NCI-H1105 (cell line): ENCODE measurements at places on chromosomes 7 and 10.

DNA sequence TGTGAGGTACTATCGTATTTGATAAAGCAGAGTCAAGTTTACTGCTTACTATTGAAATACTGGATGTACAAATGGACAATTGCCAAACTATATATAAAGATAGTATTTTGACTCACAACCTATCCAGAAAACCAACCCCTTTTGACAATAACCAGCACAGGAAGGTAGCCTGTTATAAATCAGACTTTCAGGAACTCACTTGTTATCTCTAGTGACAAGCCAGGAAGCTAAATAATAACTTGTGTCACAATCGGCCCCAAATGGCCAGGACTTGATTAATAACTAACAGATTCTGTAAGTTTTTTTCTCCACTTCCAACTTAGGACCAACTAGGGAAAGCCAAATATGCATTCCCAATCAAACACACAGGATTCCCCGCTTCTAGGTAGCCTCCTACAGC is 38.8 kb upstream of the SLC35G1 start:
- no peak for DNase-seq

DNA sequence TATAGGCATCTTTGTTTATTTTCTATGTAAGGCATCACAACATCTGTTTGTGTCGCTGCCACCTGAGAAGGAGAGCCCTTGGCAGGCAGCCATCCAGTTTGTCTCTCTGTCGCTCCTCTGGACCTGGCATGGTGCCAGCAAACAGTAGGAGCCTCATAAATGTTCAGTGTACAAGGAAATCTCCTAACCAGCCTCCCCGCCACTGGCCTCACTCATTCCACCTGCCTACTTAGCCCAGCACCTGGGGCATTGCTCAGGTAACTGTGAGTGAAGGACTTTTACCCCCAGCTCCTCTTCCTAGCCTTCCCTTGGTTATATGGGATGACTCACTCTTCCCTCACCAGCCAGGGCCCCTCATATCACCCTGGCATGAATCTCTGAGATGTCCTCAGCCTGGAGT is 61.7 kb upstream of the NPTX2 start:
- peak; percentile 6 for DNase-seq

DNA sequence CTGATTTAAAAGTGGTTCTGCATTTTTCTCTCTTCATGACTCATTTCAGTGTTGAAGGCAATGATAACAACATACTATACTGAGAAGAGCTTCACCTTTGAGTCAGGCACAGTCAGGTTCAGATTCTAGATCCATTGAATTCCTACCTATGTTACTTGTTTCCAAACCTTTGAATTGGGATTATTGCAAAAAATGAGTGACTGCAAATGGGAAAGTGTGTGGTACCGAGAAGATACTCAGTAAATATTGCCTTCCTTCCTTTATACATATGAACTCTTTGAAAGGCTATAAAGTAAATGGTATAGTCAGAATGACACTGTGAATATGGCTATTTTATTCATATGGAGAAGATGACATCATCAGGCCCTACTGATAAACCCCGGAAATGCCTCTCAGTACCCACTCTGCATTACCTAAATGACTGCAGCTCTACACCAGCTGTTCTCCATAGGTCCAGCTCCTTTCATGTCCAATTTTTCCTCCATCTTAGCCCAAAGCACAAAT is 66.7 kb upstream of the FGL2 start:
- DNase-seq, result no peak

DNA sequence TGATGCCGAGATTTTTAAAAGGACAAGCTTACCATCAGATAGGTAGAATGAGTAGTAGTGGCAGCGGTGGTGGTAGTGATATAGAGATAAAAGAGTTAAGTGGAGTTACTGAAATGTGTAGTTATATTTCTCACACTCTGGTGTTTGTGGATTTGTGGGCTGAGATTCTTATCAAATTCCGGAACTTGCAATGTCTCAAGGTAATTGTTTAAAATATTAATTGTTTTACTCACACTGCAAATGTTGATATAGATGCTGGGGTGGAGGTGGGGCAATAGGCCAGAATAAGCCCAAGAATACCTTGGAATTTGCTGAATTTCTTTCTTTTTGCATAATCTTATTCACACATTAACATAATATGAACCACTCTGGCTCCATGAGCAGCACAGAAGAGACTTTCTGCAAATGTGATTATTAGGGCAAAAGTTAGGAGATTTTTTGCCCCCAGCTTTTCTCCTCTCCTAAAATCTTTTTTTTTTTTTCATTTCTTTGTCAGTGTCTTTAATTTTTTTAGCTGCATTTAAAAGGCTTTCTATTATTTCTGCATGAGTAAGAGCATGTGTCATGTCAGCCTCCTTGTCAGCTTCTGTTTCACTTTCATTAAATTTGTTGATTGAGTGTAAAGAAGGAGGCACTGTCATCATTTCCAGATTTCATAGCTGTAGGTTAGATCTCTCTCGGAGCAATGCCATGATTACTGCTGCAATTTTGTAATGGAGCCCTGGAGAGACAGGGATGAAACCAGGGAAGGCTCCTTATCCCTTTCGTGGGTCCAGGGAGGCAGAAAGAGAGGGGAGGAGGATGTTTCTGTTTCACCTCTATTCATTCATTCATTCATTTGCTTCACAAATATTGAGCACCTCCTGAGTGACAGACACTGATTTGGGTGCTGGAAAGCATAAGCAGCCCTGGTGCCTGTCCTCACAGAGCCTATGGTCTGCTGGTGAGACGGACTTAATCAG is 13.1 kb upstream of the SGMS1 start:
- DNase-seq, result no peak

DNA sequence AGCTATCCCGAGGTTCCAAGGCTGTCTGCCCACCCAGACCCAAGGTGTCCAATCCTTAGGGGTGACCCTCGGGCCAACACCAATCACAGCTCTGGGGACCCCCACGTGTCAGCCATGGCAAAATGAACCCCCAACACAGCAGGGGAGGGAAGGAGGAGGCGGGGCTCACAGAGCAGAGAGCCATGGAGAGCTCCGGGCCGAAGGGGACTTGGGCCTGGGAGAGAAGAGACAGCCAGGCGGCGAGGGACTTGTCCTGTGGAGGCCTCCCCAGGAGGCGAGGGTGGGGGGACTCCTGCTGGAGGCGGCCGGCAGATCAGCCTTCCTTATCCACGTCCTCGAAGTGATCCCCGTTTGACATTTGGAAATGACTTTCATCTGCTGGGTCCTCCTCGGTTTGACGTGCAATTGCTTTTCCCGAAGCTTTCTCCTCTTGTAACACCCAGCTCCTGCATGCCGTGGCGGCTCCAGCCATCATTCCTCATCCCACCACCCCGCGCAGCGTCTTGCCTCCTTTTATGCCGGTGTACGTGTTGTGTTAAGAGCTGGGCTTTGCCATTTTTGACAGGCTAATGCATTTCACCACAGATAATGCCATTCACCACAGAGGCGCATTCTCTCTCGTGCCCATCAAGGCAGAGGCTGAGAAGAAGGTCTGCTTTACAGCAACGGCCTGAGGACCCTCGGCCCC is 337.4 kb downstream of the DNAJB6 start:
- DNase-seq, result no peak

DNA sequence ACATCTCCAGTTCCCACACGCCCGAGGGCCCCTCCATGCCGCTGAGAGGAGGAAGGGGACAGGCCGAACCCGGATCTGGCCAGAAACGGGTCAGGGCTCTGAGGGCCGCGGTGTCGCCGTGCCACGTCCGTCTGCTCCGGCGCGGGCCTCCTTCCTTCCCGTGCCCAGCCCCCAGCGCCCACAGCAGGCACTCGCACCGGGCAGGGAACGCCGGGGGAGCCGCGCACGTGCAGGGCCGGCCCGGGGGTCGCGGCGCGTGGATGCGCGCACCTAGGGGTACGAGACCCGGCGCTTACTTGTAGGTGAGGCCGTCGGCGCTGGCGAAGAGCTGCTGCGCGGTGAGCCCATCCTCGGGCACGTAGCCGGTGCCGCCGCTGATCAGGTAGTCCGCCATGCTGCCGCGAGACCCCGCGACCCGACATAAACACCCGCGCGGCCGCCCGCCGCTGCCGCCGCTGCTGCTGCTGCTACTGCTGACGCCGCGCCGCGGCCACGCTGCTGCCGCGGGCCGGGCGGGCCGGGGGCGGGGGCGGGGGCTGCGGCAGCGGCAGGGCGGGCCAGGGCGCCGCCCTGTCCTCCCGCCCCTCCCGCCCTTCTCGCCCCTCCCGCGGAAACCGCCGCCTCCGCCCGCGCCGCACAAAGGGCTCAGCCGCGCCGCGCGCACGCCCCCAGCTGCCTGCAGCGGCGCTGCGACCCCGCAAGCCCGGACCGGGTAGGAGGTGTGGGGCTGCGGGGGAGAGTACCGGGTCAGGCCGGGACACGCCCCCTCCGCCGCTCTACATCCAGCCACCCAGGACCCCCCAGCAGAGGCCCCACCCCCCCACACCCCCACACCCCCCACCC is 4.1 kb downstream of the IMPDH1 start:
- peak; percentile 49 for DNase-seq

DNA sequence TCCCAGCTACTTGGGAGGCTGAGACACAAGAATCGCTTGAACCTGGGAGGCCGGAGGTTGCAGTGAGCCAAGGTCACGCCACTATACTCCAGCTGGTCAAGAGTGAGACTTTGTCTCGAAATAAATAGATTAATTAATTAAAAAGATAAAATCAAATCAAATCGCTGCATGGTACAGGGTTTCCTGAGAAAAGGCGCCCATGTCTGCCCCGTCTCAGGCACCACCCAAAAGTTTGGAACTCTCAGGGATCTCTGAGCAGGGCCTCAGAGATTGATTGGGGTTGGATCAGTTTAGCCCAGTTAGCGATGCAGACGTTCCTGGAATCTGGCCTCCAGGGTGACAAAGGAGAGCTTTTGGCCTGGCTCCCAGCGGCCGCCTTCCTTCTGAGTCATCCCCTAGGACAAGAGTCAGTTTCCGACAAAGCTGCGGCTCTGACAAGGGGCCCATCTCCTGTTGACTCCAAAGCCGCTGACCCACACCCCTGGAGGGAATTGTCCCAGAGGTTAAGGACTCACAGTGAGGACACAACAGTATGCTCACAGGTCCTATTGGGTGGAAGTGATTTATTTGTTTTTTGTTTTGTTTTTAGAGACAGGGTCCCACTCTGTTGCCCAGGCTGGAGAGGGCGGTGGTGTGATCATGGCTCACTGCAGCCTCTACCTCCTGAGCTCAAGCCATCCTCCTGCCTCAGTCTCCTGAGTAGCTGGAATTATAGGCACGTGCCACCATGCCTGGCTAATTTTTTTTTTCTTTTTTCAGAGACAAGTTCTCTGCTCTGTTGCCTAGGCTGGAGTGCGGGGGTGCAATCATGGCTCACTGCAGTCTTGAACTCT is 6.8 kb downstream of the ORAI2 start:
- no peak for DNase-seq

DNA sequence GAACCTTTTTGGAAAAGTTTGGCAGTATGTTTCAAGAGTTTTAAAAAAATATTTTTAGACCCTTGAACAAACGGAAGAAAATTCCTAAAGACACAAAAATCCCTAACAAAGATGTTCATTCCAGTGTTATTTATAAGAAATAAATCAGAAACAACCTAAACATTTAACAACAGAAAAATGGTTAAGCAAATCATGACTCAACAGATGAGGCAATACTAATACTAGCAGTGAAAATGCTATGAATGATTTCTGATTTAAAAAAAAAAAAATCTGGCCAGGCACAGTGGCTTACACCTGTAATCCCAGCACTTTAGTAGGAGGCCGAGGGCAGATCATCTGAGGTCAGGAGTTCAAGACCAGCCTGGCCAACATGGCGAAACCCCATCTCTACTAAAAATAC is 61.0 kb downstream of the ARHGAP12 start:
- no peak for DNase-seq

- no peak for DNase-seq
These were observed 42.7 kb downstream of the LRRC18 start for GRCh38 chr10:48896756-48897440.

DNA sequence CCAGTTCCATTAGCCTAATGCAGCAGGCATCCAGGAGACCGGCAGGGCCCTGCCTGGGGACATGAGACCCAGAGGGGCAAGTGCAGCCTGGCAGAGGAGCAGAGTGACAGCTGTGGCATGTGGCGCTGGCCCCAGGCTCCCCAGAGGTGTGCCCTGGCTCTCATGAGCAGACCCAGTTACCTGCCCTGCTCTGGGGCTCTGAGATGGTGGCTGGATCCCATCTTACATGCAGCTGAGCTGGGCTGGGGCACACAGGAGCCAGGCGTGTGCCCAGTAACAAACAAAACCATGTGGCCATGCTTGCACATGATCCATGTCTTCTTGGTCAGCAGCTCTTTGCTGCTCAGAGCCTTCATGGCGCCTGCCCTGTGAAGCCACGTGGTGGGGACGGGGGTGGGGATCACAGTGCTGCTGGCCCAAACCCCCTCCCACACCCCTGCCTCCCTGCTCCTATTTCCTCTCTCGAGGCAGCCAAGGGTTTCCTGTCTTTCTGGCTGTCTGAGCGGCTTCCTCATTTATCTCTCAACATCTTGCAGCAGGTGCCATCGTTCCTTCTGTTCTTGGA is 40.3 kb upstream of the GTF2I start:
- no peak for DNase-seq

DNA sequence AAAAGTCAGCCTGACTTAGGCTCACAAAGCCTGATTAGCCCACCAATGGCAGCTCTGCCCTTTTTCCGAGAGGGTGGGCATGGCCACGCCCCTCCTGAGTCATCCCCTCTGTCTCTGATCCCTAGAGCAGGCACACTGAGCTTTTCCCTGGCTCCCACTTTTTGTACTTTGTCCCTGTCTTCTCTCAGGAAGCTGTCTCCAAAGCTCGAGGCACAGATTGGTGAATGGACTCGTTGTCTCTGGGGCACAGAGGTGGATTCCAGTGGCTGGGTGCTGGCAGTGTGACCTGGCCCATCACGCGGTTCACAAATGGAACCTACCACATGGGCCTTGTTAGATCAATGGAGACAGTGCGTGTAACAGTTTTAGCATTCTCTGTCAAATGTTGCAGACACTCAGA is 313.5 kb downstream of the WDR37 start:
- DNase-seq, result no peak

- DNase-seq, result no peak
These were observed 247.0 kb downstream of the SNX10 start for GRCh38 chr7:26538689-26539088.

DNA sequence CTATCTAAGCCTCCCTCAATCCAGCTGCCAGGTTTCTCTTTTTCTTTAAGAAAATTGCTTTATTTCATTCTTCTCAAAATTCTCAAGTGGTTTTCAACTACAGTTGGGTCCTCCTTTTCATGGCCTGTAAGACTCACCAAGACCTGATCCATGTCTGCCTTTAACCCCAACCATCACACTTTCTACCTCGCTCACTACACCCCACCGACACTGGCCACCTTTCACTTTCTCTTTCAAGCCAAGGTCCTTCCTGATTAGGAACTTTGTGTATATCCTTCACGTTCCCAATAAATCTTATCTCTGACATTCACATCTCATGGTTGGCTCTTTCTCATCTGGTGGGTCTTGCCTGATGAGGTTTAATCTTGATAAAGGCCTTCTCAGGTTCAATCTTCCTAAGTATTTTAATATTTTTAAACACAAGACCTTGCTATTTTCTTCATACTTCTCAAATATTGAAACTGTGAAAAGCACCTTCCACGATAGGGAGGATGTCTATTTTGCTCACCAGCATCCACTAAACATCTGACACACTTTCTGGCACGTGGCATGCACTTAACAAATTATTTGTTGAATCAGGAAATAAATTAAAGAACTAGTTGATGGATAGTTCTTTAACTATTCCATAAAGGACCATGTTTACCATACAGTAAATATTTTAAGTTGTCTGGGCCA is 624.8 kb downstream of the GRID1 start:
- no peak for DNase-seq
